ENCODE measurements at places on chromosomes 7 and 10.

DNA sequence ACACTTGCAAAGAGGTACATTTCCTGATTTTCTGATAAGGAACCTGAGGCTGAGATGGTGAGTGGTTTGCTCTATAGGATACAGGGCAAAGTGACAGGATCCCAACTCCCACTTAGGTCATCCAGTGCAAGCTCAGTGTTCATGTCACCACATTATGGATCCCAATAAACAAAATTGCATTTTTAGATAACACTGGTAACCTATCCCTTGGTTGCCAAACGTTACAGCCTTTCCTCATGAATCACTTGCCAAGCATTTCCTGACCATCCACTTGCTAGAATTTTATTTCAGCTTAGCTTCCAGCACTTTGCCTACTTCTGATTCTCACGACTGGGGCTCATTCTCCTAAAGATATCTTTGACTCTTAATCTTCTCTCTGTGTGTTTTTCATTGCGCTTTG, 131.4 kb upstream of the ODAD2 start:
- peak; percentile 59 for DNase-seq

DNA sequence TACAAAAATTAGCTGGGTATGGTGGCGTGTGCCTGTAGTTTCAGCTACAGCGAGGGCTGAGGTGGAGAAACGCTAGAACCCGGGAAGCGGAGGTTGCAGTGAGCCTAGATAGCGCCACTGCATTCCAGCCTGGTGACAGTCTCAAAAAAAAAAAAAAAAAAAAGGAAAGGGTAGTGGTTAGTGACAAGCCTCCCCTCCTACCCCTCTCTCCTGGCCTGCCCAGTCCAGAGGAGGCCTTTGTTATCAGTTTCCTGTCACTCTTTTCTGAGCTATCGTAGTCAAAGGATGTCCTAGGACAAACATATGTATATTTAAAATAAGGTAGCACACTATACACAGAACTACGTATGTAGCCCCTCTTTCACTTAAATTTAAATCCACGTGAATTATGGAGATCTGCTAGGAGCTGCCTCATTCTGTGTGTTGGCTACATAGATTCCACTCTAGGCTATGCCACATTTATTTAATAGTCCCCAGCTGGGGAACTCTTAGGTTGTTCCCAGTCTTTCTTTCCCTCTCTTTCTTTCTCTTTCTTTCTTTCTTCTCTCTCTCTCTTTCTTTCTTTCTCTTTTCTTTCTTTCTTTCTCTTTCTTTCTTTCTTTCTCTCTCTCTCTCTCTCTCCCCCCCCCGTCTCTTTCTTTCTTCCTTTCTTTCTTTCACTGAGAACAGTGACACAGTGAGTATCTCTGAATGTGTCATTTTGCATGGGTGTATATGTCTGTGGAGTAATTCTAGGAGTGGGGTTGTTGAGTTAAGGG, 3.9 kb downstream of the TSPAN15 start:
- no peak for DNase-seq

- DNase-seq: no peak
Measured at GRCh38 chr10:16987206-16987621, 142.4 kb downstream of the CUBN start.

GRCh38 chr10:61271127-61271780, 181.9 kb downstream of the TMEM26 start:
- peak; percentile 65 for DNase-seq

DNA sequence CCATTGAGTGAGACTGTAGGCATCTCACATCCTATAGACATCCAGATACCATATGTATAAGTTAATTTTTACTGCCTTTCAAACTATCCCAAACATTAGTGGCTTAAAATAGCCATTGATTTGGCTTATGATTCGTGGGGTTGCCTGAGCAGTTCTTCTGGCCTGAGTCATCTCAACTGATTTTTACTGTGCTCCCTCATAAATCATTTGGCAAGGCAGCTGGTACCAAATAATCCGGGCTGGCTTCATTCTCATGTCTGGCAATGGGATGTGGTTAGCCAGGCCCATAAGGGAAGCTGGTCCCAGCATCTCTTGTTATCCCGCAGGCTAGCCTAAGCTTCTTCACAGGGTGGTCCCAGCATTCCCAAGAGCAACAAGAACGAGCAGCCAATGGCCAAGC, 6.7 kb upstream of the LRGUK start:
- no peak for DNase-seq
